ENCODE measurements at places on chromosomes 6 and 20.

DNA sequence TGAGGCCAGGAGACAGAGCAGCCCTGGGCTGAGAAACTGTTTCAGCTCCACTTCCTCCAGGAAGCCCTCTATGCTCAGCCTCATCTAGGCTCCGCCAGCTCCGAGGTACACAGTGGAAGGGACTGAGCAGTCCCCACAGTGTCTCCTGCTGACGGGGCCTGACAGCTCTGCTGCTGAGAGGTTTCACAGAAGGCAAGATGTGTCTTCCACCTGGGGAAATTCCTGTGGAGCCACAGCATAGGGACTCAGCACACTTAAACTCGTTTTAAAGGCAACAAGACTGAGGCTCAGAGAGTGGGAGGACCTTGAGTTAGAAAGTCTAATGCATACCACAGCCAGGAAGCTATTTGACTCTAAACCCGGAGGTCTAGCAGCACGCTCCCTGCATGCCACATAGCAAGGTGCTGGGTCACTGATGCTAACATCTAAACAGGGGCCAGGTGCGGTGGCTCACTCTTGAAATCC is 6.8 kb downstream of the ADA start:
- DNase-seq = peak; percentile 42

GRCh38 chr20:63176427-63177133 is 39.4 kb downstream of the YTHDF1 start:
- DNase-seq = no peak

- DNase-seq = no peak
Observed at GRCh38 chr6:28525496-28526039, at the start of gene GPX5. GPX5 (plus strand) TSS chr6:28525881; CDS start chr6:28526014, 133 bp downstream.

DNA sequence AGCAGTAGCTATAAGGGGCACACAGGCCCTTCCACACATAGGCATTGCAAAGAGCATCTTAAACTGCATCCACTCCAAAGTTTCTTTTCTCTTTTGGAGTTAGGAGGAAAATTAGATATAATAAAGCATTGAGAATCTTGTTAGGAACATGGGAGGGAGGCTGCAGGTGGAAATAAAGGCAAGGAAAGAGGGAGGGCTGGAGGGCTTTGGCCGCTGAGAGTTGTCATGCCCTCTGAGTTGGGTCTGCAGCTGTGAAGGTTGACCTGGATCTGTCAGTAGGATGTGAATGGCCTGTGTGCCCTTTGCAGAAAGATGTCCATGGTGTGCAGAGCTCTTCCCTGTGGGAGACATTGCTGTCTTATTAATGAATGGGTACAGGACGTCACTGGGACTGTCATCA is 134.0 kb downstream of the FNDC1 start:
- DNase-seq = no peak

DNA sequence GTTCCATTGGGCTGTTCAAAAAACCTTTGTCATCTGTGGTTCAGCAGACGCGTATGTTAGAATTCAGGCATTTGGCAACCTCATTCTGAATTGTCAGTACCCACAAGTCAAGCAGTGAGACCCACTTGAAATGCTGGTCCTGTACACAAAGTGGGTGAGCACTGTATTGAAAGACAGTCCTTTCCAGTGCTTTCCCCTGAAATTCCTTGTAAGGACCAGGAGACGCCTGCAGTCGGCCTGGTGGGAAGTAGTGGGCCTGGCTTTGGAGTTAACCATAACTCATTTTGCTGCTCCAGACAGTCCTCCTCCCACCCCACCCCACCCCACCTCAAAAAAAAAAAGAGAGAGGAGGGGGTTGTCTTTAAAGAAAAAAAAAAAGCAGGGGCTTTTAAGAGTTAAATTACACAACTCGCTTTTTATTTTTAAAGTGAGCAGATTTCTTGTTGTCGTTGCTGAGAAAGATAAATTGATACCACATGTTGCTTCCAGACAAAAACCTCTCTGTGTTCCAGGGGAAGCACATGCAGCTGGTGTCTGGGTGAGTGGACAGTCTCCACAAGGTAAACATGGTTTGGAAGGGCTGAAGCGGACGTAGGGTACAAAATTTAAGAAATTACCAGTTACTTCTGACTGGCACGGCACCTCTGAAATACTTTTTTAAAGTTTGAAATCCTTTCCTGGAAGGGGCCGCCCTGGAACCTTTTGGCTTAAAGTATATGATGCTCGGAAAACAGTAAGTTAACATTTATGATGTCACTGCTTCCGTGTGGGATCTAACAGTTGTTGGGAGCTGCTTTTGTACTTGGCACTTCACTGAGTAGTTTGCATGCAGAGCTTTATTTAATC is 95.3 kb downstream of the FOXO3 start:
- DNase-seq = no peak
